AG10803 (cell line): ENCODE measurements at places on chromosomes 2 and 18.

DNA sequence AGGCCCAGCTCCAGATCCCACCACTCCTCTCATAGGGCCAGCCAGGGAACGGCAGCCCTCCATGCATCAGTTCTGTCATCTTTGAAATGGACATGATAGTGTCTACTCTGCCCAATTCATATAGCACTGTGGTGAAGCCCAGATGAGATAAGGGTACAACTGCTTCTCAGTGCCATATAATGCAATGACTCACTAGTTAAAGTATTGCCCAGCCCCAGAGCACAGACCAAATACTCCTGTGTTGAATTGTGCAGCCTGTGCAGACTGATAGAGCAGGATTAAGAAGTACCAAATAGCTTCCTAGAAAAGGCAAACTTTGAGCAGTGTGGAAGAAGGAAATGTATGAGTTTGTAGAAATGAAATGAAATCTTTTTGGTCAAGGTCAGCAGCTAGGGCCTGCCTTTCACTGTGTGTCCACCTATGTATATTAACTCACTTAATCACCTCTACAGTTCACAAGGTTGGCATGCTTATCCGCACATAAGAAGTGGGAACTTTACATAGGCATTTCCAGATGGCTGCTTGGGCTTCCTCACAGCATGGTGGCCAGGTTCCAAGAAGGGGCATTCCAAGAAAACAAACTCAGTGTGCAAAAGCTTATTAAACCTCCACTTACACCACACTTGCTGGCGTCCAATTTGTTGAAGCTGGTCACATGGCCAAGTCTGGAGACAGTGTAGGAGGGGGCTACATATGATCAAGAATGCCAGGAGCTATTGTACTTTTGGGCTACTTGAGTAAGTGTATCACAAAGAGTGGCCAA is 102.8 kb upstream of the COPS8 start:
- no peak for DNase-seq

DNA sequence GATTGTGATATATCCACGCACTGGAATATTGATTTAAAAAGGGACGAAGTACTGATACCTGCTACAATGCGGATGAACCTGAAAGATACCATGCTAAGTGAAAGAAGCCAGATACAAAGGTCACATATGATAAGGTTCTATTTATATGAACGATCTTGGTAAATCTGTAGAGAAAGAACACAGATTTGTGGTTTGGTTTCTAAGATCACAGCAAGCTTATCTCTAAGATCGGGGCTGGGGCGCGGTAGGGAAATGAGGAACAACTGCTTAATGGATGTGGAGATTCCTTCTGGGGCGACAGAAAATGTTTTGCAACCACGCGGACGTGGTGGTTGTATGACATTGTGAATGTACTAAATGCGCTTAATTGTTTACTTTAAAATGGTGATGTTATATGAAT is 60.1 kb downstream of the NEDD4L start:
- DNase-seq: no peak

- DNase-seq: peak; percentile 11
These were observed 146.9 kb upstream of the MAP3K20 start for GRCh38 chr2:172928756-172929155.

DNA sequence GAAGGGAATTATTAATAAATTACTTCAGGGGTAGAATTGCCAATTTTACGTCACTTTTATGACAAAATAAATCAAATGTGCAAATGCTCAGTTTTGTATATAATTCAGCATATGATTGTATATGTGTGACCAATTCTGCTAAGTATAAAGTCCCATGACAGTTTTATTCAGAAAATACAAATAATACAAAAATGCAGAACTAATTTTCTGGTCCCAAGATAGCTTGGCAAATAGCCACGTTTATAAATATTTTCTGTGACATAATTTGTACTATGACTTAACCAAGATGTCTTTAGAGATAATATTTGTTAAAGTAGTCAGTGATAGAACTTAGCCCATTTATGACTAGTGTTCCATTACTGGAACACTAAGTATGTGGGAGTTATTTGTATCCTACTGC is 24.2 kb upstream of the CAB39 start:
- DNase-seq: no peak

DNA sequence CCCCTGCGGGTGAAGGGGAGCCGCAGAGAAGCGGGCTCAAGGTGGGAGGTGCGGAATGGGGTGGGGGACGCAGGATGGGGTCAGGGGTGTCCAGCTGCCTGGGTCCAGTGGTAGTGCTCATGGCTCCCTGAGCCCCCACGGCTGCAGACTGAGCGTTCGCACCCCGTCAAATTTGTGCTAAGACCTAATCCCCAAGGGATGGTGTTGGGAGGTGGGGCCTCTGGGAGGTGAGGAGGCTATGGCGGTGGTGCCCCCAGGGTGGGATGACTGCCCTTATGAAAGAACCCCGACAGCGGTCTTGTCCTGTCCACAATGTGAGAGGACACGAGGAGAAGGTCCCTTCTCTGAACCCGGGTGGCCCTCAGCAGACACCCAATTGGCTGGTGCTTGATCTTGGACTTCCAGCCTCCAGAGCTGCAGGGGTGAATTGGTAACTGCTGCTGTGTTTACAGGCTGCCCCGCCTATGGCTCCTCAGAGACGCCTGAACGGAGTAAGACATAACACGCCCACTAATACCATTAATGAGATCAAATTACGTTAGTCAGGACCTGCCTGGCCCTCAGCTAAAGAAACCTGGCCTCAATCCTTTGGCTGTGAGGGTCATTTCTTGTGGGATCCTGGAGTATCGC is 42.6 kb downstream of the PXDN start:
- DNase-seq: no peak

GRCh38 chr2:20188851-20189250 is 36.1 kb downstream of the SDC1 start:
- no peak for DNase-seq

GRCh38 chr2:31324016-31324633 is 90.2 kb downstream of the EHD3 start:
- DNase-seq: no peak

GRCh38 chr18:44526705-44527415 is 153.8 kb upstream of the SETBP1 start:
- no peak for DNase-seq

GRCh38 chr2:238104226-238104690 is 4.1 kb downstream of the ESPNL start:
- no peak for DNase-seq

DNA sequence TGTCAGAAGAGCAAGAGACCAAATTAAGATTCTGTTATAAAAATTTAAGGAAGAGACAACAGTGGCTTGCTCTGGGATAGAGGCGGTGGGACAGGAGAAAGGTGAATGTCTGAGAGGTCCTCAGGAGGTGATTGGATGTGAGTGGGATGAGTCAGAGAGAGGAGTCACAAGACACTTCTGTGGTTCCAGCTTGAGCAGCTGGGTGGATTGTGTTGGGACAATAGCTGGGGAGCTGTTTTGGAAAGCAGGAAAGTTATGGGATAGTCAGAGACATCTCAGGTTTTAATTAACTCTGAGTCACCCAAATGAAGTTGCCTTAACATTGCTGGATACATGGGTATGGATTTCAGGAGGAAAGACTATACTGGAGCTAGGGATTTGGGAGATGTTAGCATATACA is 218.0 kb upstream of the TRIB2 start:
- peak; percentile 82 for DNase-seq

DNA sequence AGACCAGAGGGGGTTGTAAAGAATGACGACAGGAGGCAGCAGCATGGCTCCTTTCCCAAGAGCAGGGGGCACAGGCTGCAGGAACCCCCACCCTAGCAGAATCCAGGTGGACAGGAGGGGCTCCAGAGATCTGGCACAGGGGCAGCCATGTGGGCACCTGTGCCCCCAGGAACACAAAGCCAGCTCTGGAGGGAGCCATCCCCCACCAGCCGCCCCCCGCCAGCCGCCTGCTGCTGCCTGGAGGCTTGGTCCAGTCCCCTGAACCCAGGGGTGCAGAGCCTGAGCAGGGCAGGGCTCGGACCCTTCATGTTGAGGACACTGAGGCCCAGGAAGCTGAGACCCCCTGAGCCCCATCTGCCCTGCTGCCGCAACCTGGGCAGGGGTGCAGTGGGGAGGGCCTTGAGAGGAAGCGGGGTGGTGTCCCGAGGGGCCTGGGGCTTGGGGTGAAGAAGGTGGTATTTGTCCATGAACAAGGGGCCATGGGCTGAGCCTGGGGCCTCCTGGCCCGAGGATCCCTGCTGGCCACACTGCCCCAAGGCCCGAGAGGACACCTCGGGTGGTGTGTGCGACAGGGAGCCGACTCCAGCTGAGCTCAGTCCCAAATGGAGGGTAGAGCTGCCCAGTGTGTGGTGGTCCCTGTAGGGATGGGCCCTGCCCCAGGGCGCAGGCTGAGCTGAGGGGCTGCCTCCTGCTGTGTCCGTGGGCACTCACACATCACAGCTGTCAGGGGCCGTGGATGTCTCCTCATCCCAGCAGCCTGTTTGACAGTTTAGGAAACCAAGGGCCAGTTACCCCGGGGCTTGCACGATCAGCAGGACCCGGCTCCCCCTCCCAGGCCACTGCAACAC is 39.8 kb upstream of the SNED1 start:
- no peak for DNase-seq

- DNase-seq: no peak
These were observed 16.2 kb downstream of the ATG16L1 start for GRCh38 chr2:233267516-233268245.

DNA sequence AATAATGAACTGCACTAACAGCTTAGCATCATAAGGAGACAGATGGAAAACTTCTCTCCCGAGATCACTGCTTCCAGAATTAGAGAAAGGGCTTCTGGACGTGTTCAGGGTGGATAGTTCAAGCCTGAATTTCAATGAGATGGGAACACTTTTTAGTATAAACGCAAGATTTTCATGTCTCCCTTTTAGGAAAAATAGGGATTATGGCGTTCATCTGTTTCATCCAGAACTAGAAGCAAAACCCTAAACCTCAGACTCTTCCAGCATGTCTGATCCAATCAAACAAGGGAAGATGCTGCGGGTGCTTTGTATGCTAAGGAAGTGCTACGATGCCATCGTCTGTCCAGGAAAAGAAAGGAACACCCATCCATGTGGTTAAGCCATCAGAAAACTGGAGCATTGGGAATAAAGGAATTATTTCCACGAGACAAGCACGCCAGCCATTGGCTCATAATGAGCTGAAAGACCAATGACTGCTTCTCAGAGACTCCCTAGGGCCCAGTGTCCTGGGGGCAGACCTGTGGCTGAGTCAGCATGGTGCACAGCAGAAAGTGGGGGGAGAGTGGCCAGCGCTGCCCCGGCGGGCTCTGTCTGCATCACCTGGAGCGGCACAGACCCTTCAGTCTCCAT is 65.9 kb upstream of the AFF3 start:
- peak; percentile 71 for DNase-seq

- no peak for DNase-seq
These were observed 260.0 kb upstream of the HS6ST1 start for GRCh38 chr2:128578406-128579390.

- DNase-seq: no peak
These were observed 92.5 kb downstream of the BARD1 start for GRCh38 chr2:214716811-214717560.

GRCh38 chr2:102050854-102051391 is 59.2 kb downstream of the IL1R2 start:
- DNase-seq: peak; percentile 85

GRCh38 chr18:32422201-32422600 is 48.5 kb downstream of the GAREM1 start:
- DNase-seq: no peak

DNA sequence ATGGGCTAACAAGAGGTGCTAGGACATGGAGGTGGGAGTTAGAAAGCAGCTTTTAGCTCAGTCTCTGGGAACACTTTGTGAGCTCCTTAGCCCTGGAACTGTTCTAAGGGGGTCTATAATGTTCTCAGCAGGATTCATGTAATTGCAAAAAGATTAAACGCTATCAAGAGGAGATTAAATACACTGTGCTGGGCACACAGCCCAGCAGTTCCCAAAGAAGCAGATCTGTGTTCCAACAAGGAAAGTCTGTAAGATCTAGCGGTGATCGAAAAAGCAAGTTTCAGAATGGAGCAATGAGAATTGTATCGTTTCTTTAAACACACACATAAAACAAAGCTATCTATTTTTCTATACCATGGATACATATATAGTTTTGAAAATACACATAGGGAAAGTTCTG is 2.4 kb upstream of the ARID5A start:
- no peak for DNase-seq

DNA sequence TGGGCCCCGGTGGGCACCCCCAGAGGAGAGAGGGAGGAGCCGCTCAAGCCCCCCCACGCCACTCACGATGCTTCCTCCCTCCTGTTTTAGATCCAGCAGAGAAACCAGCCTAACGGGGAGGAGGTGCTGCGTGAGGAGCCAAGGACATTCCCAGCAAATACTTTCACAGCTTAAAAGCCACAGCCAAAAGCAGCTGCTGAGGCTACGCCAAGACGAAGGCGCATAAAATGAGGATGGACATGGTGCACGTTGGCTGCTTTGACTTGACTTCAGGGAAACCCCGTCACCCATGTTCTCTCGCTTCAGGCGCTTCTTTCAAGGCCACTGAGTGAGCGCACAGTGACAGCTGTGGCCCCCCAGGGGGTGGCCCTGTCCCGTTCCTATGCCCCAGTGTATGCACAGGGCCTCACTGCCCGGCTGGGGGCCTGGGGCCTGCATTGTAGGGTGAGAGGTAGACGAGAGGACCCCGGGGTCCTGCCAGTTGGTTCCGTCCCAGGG is 72.1 kb upstream of the PXDN start:
- peak; percentile 92 for DNase-seq

DNA sequence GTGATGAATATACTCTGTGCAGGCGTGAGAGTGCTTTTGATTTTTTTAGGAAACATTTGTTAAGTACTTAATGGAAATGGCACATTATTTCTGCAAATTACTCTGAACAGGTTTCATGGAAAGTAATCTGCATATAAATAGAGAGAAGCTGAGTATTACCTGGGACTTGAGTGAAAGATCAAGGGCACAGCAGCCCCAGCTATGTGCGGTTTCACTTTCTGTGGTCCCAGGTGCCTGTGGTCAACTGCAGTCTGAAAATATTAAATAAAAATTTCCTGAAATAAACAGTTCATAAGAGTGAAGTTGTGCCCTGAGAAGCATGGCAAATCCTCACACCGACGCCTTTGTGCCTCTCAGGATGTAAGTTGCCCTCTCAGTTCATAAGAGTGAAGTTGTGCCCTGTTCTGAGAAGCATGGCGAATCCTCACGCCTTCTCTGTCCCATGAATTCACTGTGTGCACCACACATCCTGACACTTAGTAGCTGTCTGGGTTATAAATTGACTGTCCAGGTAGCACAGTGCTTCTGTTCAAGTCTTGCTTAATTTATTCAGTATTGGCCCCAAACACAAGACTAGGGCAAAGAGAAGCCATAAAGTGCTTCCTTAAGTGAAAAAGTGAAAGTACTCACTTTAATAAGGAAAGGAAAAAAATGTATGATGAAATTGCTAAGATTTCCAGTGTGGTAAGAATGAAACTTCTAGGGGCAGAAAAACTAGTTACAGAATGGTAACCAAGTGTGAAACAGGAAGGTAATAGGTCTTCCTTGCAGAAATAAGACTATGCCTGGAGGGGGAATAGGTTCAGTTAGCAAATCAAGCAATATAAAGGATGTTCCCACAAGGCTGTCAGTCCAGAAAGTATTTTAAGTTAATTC is 4.3 kb upstream of the SNTG2 start:
- DNase-seq: no peak
